Neural progenitor cell (in vitro differentiated cells): ENCODE measurements at places on chromosomes 11 and 22.

GRCh38 chr22:32606181-32606580 is 131.6 kb downstream of the FBXO7 start:
- no peak for DNase-seq

GRCh38 chr11:31412946-31413345 is 43.3 kb downstream of the DNAJC24 start:
- no peak for DNase-seq

- DNase-seq, result no peak
Observed at GRCh38 chr11:74288911-74289310, 22.5 kb downstream of the P4HA3 start.

- no peak for DNase-seq
Observed at GRCh38 chr11:120302001-120302805, 22.9 kb upstream of the TLCD5 start.

DNA sequence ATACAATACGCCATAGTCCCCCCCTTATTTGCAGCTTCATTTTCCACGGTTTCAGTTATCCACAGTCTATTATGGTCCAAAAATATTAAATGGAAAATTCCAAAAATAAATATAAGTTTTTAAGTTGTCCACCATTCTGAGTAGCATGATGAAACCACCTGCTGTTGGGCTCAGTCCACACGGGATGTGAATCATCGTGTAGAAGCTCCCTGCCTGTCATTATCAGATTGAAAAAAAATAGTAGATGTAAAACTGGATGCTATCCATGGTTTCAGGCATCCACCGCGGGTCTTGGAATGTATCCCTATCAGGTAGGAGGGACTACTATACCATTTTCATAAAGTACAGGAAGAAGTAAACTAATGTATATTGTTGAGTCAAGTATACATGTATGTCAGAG is 127.4 kb downstream of the TTC17 start:
- DNase-seq, result no peak
